Testis (tissue), 5 donors: ENCODE measurements at places on chromosomes 6 and 20.

DNA sequence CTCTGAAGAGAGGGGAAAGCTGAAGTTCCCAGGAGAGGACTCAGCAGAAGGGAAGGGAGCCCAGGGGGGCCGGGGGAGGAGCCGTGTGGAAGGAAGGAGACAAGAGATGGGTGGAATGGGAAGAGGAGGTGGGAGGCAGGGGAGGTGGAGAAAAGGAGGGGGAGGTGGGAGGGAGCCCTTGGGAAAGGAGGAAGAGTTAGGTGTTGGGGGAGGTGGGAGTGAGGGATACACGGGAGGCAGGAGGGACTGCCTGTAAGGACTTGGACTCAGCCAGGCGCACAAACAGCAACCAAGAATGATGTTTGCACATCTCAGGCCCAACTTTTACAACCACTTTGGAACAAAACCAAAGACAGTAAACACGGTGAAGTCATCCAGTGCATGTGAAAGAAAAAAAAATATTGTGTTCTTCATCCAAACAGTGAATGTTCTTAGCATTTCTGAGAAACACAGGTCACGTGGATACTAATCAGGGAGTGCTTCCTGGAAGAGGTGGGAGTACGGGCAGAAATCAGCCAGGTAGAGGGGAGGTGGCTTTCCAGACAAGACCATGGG lies 17.4 kb upstream of the LSM14B start:
- no peak for DNase-seq

DNA sequence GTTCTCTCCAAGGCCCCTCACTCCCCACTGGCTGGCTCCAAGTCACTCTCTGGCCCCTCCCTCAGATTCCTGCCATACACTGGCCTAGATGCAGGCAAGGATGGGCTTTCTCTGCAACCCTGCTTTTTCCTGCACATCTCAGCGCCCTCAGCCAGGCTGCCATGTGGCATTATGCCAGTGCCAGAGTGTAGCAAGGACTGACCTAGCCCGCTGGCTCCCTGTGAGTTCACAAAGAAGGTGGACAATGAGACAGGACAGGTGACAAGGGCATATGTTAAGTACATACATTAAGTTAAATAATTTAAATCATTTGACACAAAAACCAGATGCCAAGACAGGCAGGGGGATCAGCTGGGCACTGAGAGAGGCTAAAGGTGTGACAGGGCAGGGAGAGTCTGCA lies 394.6 kb downstream of the ZFAND3 start:
- no peak for DNase-seq

- no peak for DNase-seq
Observed at GRCh38 chr6:138240476-138241245, 22.4 kb upstream of the PBOV1 start.

DNA sequence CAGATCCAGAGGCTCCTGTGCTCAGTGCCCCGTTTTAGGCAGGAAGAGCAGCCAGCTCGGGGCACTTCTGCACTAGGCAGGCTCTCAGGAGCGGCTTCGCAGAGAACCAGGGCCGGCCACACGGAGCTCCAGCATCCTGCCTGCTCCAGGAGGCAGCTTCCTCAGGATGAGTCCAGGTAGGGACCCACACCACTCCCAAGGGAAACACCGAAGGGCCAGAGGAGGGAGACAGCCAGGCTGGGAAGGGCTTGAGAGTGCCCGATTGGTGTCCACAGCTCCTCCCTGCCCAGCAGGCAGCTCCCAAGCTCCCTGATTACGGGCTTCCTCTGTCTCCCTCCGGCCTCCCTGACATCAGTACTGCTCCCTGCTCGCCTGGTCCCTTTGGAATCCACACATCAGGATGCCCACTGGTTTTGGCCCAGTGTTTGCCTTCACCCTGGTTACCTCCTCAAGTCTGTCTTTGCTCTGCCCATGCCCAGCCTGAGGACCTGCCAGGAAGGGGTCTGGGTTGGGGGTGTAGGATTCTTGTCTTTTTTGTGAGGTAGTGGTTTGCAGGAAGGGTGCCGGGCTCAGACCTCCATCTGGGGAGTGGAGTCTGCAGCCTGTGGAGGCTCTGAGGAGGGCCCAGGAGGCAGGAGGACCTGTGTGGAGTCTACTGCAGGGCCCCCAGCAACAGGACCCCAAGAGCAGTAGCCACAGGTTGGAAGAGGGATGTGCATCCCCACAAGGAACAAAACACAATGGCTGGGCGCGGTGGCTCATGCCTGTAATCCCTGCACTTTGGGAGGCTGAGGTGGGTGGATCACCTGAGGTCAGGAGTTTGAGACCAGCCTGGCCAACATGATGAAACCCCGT lies 11.2 kb upstream of the PYGB start:
- no peak for DNase-seq

DNA sequence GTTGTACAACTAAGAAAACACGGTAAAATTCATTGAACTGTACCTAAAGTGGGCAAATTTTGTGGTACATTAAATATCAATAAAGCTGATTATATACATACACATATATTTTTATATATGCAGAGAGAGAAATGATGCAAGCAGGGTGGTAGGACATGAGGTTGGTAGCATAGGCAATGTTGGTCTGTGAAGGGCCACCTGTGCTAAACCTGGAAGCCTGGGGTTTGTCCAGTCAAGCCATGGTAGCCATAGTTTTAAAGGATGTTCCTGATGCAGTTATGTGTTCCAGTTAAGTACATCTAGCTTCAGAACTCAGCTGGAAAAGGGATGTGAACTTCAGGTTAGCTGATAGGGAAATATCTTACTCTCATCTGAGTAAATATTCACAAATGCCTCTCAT lies 60.1 kb downstream of the TRIM38 start:
- no peak for DNase-seq

- DNase-seq: peak; percentile 37
Observed at GRCh38 chr6:10555625-10556309, 34.6 kb downstream of the GCNT2 start.

- no peak for DNase-seq
Observed at GRCh38 chr6:163182696-163183095, 231.8 kb upstream of the QKI start.

DNA sequence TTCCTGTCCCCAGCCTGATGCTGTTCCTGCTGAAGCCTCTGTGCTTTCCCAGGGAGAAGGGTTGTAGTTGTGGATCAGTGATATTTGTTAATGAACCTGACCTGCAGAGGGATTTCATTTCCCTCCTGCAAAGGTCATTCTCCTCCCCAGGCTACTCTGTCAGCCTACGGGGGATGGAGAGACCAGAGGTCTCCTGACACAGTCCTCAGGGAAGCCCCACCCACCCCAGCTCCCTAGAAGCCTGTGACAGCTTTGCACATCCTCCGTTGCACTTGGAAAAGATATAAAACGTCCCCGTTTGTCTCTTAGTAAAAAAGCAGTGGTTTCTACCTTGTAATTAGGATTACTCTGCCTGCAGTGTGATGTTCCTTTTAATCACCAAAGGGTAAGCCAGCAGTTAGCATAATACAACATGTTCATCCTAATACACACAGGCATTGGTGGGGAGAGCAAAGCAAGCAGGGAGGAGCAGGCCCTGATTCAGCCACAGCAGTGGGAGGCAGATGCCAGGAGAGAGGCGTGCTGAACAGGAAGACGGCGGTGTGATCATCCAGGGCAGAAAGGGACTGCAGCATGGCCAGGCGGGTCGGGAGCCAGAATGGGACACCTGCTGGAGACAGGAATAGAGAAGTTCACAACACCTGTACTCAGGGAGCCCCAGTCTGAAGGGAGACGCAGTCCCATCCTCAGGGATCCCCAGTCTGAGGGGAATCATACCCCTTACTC lies 293.5 kb downstream of the LRFN2 start:
- DNase-seq: no peak

GRCh38 chr6:169239181-169239580 lies 14.5 kb downstream of the THBS2 start:
- no peak for DNase-seq

- no peak for DNase-seq
Observed at GRCh38 chr6:157840261-157840660, 17.2 kb downstream of the SNX9 start.

GRCh38 chr6:27224729-27225128 lies 22.8 kb upstream of the PRSS16 start:
- DNase-seq: no peak

- DNase-seq: no peak
Observed at GRCh38 chr6:107668743-107669474, 155.2 kb downstream of the SCML4 start.

- DNase-seq: no peak
Observed at GRCh38 chr6:148508401-148509041, 165.9 kb downstream of the SASH1 start.
